ENCODE measurements at places on chromosomes 5 and 9. TPM values are rescaled to one million over a fixed set of nuclear protein-coding genes. Genes with fewer than 3 reads are reported as not detected.
A peak's percentile ranks its signal among the peaks of the same experiment; 100 is the strongest.

GRCh38 chr9:87792831-87793288 is 66.9 kb downstream of the CTSL start:
- DNase-seq = no peak

The SLC25A48 gene
- total RNA-seq = not detected

The SHOC1 gene
- total RNA-seq = not detected

- no peak for DNase-seq
Observed at GRCh38 chr5:81638471-81638870, 112.4 kb downstream of the SSBP2 start.

- DNase-seq = no peak
Observed at GRCh38 chr9:71614409-71615010, 153.8 kb downstream of the CEMIP2 start.

DNA sequence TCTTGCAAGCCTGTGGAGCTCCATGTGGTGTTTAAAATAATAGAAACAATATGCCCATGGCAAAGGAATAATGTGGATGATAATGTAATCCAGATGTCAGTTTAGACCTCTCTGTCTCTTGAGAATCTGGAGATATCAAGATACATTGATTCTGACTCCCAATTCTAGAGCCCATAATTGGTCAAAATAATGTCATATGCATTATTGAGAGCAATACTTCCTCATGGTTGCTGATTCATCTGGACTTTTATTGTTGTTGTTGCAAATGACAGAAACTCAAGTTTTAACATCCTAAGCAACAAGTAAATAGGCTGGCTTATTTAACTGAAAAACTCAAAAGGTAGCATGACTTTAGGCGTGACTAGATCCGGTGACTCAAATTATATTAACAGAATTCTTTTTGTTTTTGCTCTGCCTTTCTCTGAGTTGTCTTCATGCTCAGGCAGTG is 152.1 kb downstream of the PCSK1 start:
- DNase-seq = no peak

GRCh38 chr5:33944543-33945132 is 8.5 kb downstream of the RXFP3 start:
- DNase-seq = no peak

The GCNT4 gene
- 3.2 TPM for total RNA-seq

The FSTL4 gene
- total RNA-seq = not detected

- no peak for DNase-seq
Observed at GRCh38 chr9:38103340-38103739, 34.3 kb upstream of the SHB start.

The OR1J4 gene
- not detected for total RNA-seq

DNA sequence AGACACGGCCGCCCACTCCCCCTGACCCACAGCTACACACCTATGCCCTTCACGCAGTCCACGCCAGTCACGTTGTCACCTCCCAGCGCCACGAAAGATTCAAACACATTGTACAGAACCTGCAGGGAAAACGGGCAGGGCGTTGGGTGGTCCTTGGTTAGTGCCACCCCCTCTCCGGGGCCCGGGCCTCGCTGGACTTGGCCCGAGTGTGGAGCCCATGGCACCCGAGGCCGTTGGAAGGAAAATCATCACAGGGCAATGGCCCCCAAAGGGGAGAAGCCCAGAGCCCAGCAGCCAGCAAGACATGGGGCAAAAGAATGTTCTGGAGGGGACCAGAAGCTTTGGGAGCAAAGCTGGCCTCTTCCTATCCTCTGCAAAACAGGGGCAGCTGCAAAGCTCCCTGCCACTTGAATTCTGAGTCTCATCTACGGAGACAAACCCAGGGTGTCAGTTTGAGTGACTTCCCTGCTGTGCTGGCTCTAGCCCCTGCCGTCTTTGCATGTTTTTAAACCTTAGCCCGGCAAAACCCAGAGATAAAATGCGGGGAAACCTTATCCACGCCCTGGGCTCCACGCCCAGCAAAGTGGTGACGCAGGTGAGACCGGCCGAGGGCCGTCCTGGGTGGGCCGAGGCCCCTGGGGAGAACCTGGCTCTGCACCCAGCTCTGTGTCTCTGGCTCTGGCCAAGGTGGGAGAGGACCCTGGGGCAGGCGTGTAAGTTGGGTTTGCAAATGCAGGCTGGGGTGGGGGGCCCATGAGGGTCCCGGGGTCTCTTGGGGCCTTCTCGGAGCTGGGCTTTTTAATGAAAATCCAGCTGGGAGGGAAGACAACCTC is 38.9 kb downstream of the SLC9A3 start:
- no peak for DNase-seq

The IRX2 gene
- 5.5 TPM for total RNA-seq

The WWC1 gene
- 121 TPM for total RNA-seq

The INSYN2B gene
- 0.17 TPM for total RNA-seq

DNA sequence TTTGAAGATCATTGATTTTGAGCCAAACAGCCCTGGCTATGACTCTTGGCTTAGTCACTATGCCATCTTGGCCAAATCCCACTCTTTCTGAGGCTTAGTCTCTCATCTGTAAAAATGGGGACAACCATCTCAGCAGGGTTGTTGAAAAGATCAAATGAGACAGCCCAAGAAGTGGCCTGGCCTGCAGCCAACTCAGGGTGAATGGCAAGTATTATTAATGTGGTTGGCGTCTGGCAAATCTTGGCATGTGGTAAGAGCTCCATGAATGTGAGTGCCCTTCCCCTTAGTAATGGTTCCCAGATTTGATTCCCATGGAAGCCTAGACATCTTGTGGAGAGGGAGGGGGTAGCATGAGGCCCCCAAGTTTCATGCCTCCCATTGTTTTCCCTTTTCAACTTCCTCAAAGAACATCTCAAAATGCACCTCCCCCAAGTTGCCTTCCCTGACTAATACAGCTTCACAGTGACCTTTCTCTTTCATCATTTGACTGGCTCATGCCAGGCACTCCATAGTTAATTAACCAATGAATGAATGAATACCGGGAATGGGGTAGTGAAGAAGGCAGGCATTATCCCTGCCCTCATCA is 11.8 kb upstream of the TGFBI start:
- DNase-seq = peak; percentile 86

The TXNDC8 gene
- total RNA-seq = not detected

The SLC34A1 gene
- not detected for total RNA-seq

DNA sequence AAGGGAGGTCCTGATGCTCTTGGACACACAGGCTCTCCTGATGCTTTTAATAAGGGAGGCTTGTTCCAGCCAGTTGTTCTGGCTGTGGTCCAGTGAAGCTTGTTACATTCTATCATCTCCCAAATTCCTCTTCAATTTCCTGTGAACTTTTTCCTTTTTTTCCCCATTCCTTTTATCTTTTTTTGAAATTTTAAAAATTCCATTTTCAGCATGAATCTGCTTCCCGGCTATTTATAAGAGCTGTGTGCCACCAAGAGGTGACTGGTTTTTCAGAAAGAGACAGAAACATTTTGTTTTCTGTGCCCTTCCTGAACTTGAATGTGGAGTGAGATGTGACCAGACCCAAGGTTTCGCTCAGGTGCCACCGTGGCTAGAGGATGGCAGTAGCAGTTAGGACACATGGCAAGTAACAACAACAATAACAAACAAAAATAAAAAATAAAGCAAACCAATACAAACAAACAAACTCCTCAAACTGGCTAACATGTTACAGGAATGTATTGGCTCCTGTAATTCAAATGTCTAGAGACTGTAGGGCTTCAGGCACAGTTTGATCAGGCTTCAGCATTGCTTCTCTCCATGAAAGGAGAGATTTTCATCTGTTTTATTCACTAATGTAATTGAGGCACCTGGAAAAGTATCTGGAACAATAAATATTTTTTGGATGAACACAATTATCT is 121.1 kb downstream of the BOD1 start:
- no peak for DNase-seq
